ENCODE measurements at places on chromosomes 6 and 20. TPM values are rescaled to one million over a fixed set of nuclear protein-coding genes. Genes with fewer than 3 reads are reported as not detected.

- DNase-seq: no peak
Measured at GRCh38 chr6:97626671-97627441, 343.8 kb upstream of the MMS22L start.

DNA sequence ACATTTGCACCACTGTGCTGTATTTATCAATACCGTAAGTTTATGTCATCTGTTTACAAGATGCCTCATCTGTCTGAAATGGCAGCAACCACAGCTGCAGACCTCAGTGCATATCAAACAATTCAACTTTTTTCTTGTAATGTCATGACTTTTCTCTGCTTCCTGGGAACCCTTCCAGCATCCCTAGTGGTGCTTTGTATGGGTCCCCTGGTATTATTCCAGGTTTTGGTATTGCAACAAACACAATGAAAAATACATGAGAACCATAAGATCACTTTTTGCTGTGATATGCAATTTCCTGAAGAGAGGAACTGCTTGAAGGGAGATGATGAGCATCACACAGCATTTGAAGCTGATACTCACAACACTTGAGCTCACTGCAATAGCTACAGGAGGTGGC lies 12.0 kb upstream of the TXNDC5 start:
- no peak for DNase-seq

GRCh38 chr6:34459899-34460593 lies 5.8 kb upstream of the PACSIN1 start:
- no peak for DNase-seq

DNA sequence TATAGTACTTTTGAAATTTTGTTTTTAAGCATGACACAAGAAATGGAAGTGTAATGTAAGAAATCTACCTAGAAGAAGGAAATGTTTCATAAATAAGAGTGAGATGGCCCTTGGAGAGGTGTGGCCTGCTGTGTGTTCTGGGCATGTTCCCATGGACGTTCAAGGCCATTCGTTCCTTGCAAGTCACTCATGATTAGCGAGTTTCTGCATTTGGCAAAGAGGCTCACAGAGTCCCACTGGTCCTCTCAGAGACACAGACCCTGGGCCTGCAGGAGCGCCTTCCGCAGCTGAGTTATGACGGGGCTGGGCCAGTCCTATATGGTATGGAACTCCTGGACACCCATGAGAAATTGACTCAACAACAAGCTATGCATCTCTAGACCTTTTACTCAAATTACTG lies 7.2 kb downstream of the THBS2 start:
- DNase-seq: no peak

DNA sequence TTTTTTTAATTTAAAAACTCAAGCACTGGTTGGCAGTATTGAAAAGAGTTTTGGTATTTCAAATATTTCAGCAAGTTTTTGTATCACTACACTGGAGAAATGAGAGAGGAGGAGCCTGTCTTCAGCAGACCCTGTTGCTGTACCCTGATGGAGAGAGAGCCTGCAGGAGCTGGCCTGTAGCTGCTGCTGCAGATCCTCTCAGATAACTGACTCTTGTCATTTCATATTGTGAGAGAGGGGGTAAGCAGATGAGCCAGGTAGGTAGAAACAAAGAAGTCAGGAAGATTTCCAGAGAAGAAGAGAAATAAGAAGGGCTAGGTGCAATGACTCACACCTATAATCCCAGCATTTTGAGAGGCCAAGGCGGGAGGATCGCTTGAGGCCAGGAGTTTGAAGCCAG lies 64.1 kb upstream of the TBC1D7 start:
- no peak for DNase-seq

DNA sequence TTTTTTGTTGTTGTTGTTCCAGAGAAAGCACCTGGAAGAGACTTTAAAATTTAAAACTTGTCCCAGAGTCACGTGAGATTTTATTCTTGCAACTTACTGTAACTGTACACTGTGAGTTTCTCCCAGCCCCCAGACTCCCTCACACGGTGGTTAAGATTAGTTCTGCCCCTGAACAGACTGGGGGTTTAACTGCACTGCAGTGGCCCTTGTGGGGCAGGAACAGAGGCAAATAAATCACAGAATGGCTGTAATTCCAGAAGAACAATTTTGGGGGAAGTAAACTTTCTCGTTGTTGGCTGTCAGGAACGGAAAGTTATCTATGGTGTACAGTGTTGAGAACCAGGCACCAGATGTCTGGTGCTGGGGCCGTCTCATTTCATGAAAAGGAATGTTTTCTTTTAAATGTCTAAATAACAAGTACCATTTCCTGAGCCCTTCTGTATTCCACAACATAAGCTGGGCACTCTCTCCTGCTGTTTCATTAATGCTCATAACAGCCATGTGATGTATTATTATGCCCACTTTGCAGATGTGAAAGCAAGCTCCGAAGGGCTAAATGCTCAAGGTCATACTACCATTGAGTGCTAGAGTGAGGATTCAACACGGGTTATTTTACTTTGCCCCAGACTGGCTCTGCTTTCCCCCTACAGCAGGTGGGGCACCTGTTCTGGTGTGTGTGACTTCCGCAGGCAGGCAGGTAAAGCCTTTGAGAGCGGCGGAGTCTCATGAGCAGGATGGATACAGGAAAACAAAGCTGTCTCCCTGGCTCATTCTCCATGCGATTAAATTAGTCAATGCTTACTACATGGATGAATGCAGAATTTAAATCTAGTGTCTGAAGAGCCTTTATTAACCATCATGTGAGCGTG lies 30.5 kb downstream of the CNKSR3 start:
- DNase-seq: no peak

DNA sequence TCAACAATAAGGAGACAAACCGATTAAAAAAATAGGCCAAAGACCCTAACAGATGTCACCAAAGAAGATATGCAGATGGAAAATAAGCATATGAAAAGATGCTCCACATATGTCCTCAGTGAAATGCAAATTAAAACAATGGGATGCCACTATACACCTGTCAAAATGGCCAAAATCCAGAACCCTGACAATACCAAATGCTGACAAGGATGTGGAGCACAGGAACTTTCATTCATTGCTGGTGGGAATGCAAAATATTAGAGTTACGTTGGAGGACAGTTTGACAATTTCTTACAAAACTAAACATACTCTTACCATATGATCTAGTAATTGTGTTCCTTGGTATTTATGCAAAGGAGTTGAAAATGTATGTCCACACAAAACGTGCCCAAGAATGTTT lies 1.8 kb upstream of the ZNF184 start:
- DNase-seq: no peak

DNA sequence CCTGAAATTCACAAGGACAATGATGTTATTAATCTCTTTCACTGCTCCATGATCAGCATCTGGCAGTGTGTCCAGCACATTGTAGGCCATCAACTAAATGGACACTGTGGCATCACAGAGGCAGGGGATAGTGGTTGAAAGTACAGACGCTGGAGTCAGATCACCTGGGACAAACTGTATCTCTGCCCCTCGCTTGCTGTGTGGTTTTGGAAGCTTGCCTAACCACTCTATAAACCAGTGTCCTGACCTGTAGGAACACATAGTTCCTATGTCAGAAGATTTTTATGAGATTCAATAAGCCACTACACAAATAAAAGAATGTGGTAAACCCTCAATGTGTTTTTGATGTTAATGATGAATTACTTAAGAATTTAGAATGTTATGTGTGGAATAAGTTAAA lies 219.3 kb upstream of the RNF217 start:
- no peak for DNase-seq

DNA sequence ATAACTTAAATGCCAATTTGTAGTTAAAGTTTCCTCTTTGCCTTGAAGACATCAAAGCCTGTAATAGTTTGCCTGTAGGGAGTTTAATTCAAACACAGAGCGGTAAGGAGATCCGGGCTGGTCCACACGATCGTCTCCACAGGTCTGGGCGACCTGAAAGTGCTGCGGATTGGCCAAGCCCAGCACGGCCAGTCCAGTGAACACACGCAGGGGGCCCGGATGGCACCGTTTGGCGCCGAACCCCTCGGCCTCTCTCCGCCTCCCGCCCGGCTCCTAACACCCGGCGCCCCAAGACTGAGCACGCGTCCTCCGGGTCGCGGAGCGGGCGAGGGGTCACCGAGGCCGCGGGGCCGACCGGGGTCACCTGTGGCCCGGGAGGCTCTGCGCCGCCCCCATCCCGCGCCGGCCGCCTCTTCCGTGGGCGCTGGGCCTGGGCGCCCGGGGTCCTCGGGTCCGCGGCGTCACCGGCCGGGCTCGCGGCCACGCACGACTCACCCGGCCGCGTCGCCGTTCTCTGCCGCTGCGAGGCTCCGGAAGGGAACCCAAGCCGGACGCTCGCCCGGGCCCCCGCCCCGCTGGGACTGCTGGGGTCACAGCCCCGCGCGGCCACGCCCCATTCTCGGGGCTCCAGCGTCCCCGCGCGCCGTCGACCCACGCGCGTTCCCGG lies 481 bp downstream of the SERPINB6 start:
- DNase-seq: peak; percentile 81

DNA sequence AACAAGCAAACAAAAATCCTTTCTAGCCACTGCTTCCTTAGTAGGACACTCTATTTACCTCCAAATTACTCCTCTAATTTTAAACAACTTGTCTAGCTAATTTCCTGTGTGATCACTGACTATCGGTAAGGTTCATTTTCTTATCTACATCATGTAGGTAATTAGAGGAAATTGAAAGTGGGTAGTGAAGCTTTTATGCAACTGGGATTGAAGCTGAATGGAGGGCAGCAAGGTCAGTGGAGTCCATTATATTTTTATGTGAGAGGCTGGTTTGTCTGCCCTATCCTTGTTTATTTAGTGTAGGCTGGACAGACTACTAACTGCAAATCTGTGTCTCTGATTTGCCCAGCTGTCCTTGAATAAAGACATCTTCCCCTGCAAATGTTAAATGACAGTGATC lies 88.5 kb upstream of the SIM1 start:
- DNase-seq: no peak

GRCh38 chr6:118680452-118681095 lies 29.2 kb upstream of the CEP85L start:
- no peak for DNase-seq

GRCh38 chr6:142874676-142875075 lies 70.3 kb downstream of the HIVEP2 start:
- no peak for DNase-seq

- no peak for DNase-seq
Measured at GRCh38 chr6:109781001-109781400, 89.9 kb downstream of the FIG4 start.

- DNase-seq: no peak
Measured at GRCh38 chr6:34602318-34603111, 46.4 kb upstream of the SPDEF start.

GRCh38 chr6:167407239-167408064 lies 82.6 kb downstream of the TTLL2 start:
- no peak for DNase-seq

GRCh38 chr6:136334465-136334846 lies 44.8 kb upstream of the BCLAF1 start:
- no peak for DNase-seq

GRCh38 chr20:45821947-45822346 lies 5.2 kb downstream of the TNNC2 start:
- no peak for DNase-seq

DNA sequence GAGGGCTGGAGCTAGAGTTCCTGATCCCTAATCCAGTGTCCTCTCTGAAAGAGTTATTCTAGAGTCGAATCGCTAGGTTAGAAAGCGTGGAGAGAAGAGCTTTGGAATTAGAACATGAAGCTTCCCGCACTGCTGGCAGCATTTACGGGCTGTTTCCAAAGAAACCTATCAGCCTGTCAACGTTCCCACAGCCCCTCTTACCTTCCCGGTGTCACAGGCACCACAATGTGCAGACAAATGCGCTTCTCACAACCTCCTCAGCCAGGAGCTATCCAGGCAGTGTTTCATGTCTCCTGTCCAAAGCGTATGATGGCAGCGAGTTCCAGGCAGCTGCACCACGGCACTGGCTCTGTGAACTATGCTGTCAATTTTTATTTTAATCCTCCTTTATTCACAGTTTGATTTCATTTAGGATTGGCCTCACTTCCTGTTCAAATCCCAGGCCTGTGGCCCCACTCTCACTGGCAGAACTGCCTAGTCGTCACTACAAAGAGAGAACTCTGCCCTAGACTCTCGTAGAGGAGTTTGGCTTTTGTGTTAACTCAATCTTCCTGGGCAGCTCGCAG lies 322.8 kb upstream of the SOX4 start:
- DNase-seq: no peak

DNA sequence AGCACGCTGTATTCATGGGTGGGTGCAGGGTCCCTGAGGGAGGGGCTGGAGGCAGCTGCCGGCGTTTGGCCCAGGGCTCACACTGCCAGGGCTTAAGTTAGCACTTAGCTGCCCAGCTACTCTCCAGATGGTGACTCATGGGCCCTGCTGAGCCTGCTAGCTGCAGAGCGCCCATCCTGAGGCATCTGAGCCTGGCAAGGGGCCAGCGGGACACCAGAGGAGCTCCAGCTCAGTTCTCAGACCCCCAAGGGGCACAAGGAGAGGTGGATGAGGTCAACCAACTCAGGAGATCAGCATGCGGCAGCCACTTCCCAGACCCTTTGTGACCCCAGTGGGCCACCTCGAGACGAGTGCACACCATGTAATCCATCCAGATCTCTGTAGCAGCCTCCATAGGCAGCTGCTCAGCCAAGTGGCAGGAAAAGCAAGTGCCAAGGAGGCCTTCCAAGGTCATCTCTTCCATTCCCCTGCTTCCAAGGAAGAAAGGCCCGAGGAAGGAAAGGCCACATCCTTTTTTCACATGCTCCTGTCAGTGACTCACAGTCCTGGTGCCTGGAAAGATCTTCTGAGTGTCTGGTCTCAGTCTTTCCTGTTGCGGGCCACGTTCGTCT lies 35.3 kb downstream of the FOXP4 start:
- no peak for DNase-seq

DNA sequence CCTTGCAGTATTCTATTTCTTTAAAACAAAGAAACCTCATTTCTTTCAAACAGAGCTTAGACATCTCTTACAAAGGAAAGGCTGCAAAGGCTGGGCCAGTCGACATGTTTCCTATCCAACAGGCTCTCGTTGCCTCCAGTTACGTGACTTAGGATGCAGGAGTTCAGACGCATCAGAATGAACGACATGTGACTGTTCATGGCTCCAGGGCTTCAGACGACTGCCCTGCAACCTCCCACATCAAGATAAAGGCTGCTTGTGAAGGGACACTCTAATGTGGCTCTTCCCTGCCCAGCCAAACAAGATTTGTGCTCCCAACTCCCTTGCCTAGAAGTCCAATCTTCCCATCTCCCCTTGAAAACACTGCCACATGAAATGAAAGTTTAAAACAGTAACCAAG lies 14.3 kb upstream of the NEDD9 start:
- no peak for DNase-seq

GRCh38 chr6:159100395-159101182 lies 55.8 kb upstream of the TAGAP start:
- no peak for DNase-seq

- DNase-seq: no peak
Measured at GRCh38 chr6:164102693-164103092, 688.2 kb downstream of the QKI start.

The ENPP5 gene
- total RNA-seq: 12.5 TPM

The DUSP15 gene
- total RNA-seq: 4.7 TPM

The LINC00237 gene
- total RNA-seq: not detected

The GLP1R gene
- total RNA-seq: 0.36 TPM

The PTPRA gene
- 79.5 TPM for total RNA-seq

The MTHFD1L gene
- 74.5 TPM for total RNA-seq

The TPBG gene
- 19.8 TPM for total RNA-seq

The CLIC5 gene
- total RNA-seq: 8.0 TPM

The GHRH gene
- not detected for total RNA-seq

The KCNK15 gene
- 3.4 TPM for total RNA-seq

The CD40 gene
- 29.0 TPM for total RNA-seq

The COL21A1 gene
- total RNA-seq: 9.3 TPM

The CTAGE9 gene
- not detected for total RNA-seq

The CNR1 gene
- 9.4 TPM for total RNA-seq

The LPA gene
- 2.5 TPM for total RNA-seq

Data from ureter (tissue), 1 donor.